Upper lobe of right lung (tissue), 1 donor: ENCODE measurements at places on chromosomes 2 and 18. TPM values are rescaled to one million over a fixed set of nuclear protein-coding genes. Genes with fewer than 3 reads are reported as not detected.

DNA sequence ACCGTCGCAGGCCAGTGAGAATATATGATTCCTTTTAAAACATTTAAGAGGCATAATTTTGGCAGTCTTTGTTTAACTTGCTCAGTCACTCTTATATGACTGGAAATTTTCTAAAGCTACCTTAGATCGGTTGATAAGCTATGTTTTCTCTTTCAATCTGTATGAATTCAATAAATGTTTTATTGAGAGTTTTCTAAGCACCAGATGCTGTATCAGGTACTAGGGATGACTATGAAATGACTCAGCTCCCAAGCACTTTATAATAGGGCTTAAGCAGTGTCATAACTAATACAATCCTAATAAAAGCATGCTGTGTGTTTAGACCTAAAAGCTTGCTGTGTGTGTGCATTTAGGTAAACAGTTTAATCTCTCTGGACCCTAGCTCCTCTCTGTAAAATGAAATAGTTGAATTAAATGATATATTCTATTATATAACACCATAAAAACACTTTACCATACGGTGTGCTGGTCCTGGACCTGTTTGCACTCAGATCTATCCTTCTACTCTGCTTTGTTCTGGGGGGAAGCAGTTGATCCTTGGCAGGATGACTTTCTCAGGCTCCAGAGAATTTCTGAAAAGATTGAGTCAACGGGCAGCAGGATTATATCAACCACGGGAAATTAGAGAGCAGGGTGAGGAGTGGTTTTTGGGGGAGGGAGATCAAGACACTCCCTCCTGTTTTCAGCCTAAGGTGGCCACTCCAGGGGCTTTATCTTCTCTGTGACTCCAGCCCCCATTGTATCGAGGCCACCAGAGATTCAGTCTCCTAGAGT lies 26.1 kb upstream of the SLC38A11 start:
- H3K4me1 ChIP-seq, result no peaks in the 10 kb centered on the region
- no peak overlapping the region for H3K4me3 ChIP-seq

DNA sequence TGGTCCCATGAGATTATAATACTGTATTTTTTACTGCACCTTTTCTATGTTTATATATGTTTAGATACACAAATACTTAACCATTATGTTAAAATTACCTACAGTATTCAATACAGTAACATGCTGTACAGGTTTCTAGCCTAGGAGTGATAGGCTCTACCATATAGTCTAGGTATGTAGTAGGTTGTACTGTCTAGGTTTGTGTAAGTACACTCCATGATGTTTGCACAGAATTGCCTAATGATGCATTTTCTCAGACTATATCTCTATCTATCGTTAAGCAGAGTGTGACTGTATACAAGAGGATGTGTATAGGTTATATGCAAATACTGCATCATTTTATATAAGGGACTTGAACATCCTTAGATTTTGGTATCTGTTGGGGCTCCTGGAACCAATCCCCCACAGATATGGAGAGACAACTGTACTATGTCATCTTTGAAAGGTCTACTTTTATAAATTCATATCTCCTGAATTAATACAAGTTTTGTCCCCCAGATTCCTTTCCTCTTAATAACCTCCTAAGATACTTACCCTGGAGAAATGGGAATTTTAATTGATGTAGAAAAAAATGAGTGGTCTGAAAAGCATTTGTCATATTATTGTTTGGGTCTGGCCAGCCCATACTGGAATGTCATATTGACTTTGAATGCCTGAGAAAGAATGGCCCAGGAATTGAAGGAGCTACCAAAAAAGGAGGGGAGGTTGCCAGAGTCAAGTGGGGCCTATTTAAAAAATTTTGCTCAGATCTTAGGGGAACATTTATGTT lies 36.6 kb downstream of the EHBP1 start:
- H3K27me3 ChIP-seq, result no peaks in the 10 kb centered on the region
- H3K27ac ChIP-seq, result no peak overlapping the region
- no peaks in the 10 kb centered on the region for H3K36me3 ChIP-seq
- no peaks in the 10 kb centered on the region for H3K4me1 ChIP-seq
- no peak overlapping the region for H3K4me3 ChIP-seq

DNA sequence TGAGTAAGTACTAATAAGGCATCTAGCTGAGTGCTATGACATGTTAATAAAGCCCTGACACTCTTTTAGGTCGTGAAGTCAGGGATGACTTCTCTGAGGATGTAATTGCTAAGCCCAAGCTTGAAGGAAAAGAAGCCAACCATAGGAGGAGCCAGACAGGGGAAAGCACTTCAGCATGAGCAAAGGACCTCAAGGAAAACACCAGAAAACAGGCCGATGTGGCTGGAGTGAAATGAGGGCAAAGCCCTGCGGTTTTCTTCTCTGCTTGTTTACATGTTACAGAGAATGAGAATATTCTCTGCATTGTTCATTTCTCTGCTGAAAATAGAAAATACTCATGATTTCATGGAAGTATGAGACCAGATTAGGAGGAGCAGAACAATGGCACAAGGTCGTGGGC lies 112.5 kb upstream of the ARHGAP28 start:
- H3K36me3 ChIP-seq, result no peaks in the 10 kb centered on the region
- no peaks in the 10 kb centered on the region for H3K4me1 ChIP-seq
- no peak overlapping the region for H3K4me3 ChIP-seq
- H3K27me3 ChIP-seq, result no peaks in the 10 kb centered on the region
- DNase-seq, result no peak

NEURL3 gene
- total RNA-seq, result 0.29 TPM

REG3A gene
- total RNA-seq, result not detected

PELI1 gene
- 35.8 TPM for total RNA-seq

- H3K36me3 ChIP-seq, result no peaks in the 10 kb centered on the region
- H3K27me3 ChIP-seq, result no peaks in the 10 kb centered on the region
- DNase-seq, result no peak
- no peak overlapping the region for H3K27ac ChIP-seq
- H3K4me3 ChIP-seq, result no peak overlapping the region
These were observed 82.5 kb upstream of the STPG4 start for GRCh38 chr2:47237375-47238334.
